H1 (cell line): ENCODE measurements at places on chromosomes 1 and 21.
A peak's percentile ranks its signal among the peaks of the same experiment; 100 is the strongest.

- H3K27ac ChIP-seq, result no peak overlapping the region
- no peak overlapping the region for H3K4me3 ChIP-seq
- peaks cover 2% of the 10 kb centered on the region; the same call in 1 of the 2 replicates for H3K36me3 ChIP-seq
- no peak for DNase-seq
- H3K27me3 ChIP-seq, result no peaks in the 10 kb centered on the region
Measured at GRCh38 chr1:25973610-25974321, 24.1 kb downstream of the PAFAH2 start.

- no peak for DNase-seq
- H3K27me3 ChIP-seq, result peaks cover 2% of the 10 kb centered on the region
- peaks cover 7% of the 10 kb centered on the region for H3K4me1 ChIP-seq
- H3K36me3 ChIP-seq, result no peaks in the 10 kb centered on the region
Measured at GRCh38 chr1:201171063-201172036, 17.1 kb upstream of the TMEM9 start.

DNA sequence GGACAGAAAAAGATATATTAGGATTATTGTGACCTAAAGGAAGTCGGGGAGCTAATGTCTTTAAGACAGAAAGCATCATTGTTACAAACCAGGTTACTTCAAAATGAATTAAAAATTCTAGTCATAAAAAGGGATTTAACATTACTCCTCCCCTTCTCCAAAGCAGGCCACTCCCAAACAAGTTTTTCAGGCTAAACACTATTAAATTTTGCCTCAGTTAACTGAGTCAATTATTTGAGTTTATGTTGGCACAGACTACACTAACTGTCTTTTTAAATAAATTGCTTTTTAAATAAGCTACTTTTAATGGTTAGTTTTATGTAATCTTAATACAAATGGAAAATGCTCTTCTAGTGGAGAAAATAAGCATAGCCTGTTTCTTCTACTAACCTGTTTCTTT, 395.0 kb upstream of the DUSP10 start:
- H3K27ac ChIP-seq, result no peak overlapping the region
- DNase-seq, result no peak
- H3K4me3 ChIP-seq, result no peak overlapping the region
- H3K36me3 ChIP-seq, result no peaks in the 10 kb centered on the region

- H3K27ac ChIP-seq, result peak within 1 kb of the TSS; percentile 86
- H3K36me3 ChIP-seq, result no peaks in the 10 kb centered on the region; the same call in 1 of the 2 replicates
- H3K4me3 ChIP-seq, result peak within 1 kb of the TSS; percentile 97
- peak; percentile 98 for DNase-seq
Measured at GRCh38 chr1:156082309-156083091, at the start of gene MEX3A. Gene MEX3A, minus strand, starts transcription at chr1:156082465. Its CDS starts 467 bp downstream, at chr1:156081998.

DNA sequence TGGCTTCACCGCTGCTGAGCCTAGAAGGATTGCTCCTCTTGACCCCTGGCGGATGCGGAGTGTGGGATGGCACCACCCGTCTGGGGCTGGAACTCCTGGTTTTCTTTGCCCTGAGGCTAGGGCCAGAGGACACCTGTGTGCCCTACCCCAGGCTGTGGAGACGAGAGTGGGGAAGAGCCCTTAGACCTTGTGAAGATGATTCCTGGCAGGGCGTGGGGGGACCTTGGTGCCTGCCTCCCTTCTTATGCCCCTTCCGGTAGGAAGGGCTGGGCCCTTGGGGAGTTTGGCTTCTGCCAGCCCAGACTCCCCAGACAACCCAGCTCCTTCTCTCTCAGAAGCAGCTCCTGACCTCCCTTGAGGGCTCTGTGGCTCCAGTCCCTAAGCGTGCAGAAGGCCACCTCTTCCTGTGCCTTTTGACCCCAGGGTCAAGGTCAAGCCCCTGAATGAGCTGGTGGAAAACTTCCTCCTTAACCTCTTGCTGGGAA, 891 bp downstream of the RPS6KA1 start:
- peaks cover 17% of the 10 kb centered on the region for H3K4me1 ChIP-seq
- no peak overlapping the region for H3K27ac ChIP-seq
- H3K36me3 ChIP-seq, result no peaks in the 10 kb centered on the region
- H3K27me3 ChIP-seq, result no peaks in the 10 kb centered on the region
- peak overlapping the region; percentile 51 for H3K4me3 ChIP-seq

GRCh38 chr1:212067787-212068186, 32.2 kb downstream of the DTL start:
- no peaks in the 10 kb centered on the region for H3K4me1 ChIP-seq
- no peak for DNase-seq
- peaks cover 69% of the 10 kb centered on the region for H3K36me3 ChIP-seq
- no peak overlapping the region for H3K4me3 ChIP-seq

DNA sequence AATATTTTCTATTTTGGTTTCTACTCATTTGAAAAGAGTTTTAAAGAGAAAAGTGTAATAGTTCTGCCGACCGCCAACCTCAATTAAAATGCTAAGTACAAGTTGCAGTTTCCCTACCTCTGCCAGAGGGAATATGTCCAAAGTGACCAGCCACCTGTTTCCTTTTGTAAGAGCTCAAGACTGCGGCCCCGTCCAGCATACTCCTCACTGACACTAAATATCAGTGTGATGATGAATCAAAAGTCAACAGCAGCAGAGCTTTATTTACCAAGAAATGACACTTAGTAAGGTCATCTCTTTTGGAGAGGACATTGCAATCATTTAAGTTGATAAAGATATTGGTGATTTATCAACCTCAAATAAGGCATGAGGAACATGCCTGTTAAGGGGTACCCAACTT, 57.4 kb upstream of the NRIP1 start:
- no peak overlapping the region for H3K27ac ChIP-seq
- H3K4me3 ChIP-seq, result no peak overlapping the region
- no peak for DNase-seq

DNA sequence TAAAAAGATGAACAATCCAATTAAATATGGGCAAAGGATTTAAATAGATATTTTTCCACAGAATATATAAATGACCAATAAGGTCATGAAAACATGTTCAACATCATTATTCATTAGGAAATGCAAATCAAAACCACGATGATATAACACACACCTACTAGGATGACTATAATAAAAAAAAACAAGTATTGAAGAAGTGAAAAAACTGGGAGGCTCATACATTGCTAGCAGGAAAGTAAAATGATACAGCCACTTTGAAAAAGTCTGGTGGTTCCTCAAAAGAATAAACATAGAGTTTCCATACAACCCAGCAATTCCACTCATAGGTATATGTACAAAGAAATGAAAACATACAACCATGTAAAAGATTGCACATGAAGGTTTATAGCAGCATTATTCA, 75.7 kb upstream of the RAB4A start:
- no peaks in the 10 kb centered on the region for H3K27me3 ChIP-seq
- no peak overlapping the region for H3K4me3 ChIP-seq
- H3K36me3 ChIP-seq, result no peaks in the 10 kb centered on the region
- DNase-seq, result no peak
- peaks cover 9% of the 10 kb centered on the region for H3K4me1 ChIP-seq

GRCh38 chr1:206430031-206430983, 40.0 kb upstream of the IKBKE start:
- H3K36me3 ChIP-seq, result no peaks in the 10 kb centered on the region; the same call in 1 of the 2 replicates
- H3K4me3 ChIP-seq, result no peak overlapping the region
- no peaks in the 10 kb centered on the region for H3K27me3 ChIP-seq
- DNase-seq, result no peak
- H3K4me1 ChIP-seq, result no peaks in the 10 kb centered on the region
- H3K27ac ChIP-seq, result no peak overlapping the region

DNA sequence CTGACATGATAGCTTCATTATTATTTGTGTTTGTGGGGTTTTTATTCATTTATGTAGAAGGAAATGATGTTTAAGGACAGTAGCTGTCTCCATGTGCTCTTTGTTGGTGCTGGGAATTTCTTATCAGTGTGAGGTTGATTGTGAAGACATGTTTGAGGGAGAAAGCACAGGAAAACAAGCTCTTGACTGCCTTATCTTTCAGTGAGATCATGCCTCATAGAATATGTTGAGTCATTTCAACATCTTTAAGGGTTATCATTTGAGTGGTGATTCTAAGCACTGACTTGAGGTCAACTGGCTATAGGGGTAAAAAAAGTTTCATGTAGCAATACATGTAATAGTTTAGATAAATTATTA, 405.1 kb upstream of the ADAMTS5 start:
- DNase-seq, result no peak
- H3K36me3 ChIP-seq, result no peaks in the 10 kb centered on the region
- peaks cover 6% of the 10 kb centered on the region; the same call in 1 of the 2 replicates for H3K4me1 ChIP-seq
- no peaks in the 10 kb centered on the region for H3K27me3 ChIP-seq
- no peak overlapping the region for H3K27ac ChIP-seq
- no peak overlapping the region for H3K4me3 ChIP-seq

DNA sequence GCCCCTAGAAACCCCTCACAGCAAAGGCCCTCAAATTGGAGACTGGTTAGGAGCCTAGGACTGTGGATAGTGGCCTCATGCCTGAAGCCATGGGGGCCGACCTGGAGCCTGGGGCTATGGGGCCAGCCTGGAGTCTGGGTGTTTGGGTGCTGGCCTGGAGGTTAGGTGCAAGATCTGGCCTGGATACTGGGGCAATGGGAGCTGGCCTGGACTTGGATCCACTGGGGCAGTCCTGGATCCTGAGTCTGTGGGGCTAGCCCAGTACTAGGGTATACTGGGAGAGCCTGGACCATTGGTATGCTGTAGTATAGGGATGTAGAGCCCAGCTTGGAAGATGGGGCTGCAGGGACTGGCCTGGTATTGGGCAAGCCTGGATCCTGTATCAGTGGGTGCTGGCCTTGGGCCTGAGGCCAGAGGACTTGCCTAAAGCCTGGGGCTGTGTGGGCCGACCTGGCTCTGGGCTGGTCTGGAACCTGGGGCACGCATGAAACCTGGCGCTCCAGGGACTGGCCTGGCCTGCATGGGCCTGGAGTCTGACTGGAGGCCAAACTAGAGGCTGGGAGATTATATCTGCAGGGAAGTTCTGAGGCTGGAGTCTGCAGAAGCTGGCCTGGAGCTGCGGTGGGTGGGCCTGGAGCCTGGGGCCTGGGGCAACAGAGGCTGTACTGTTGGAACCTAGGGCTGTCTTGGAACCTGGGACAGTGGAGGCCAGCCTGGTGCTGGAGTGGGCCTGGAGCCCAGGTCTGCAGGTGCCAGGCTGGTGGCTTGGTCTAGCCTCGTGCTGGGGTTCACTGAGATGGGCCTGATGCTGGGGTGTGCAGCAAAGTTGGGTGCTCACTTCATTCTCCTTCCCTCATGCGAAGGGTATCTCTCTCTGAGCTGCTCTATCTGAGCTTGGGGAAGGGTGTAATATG, 12.6 kb upstream of the DENND1B start:
- H3K27ac ChIP-seq, result no peak overlapping the region
- H3K36me3 ChIP-seq, result no peaks in the 10 kb centered on the region
- no peaks in the 10 kb centered on the region for H3K4me1 ChIP-seq
- no peak for DNase-seq

DNA sequence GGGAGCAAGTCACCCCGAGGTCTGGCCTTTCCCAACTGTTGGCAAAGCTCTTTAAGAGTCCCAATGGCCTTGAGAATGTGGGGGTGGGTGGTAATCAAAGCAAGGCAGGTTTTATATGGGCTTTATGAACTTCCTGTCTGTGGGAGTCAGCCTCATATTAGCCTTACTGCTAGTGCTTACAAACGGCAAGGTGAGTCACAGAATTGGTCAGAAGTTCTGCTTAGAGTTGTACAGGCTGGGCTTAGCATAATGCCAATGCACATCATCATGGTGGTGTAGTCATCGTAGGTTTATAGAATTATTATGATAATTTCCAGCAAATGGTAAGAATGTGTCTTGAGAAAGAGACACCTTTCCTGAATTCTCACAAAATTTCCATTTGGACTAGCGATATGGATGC, 192.7 kb upstream of the KIAA0040 start:
- no peaks in the 10 kb centered on the region for H3K4me1 ChIP-seq
- no peak overlapping the region for H3K4me3 ChIP-seq
- no peak for DNase-seq
- H3K36me3 ChIP-seq, result no peaks in the 10 kb centered on the region
- no peak overlapping the region for H3K27ac ChIP-seq
- no peaks in the 10 kb centered on the region for H3K27me3 ChIP-seq

GRCh38 chr1:211468595-211468994, 23.4 kb downstream of the RD3 start:
- DNase-seq, result no peak
- no peaks in the 10 kb centered on the region for H3K36me3 ChIP-seq
- H3K4me1 ChIP-seq, result peaks cover 4% of the 10 kb centered on the region; the same call in 1 of the 2 replicates
- no peak overlapping the region for H3K4me3 ChIP-seq

DNA sequence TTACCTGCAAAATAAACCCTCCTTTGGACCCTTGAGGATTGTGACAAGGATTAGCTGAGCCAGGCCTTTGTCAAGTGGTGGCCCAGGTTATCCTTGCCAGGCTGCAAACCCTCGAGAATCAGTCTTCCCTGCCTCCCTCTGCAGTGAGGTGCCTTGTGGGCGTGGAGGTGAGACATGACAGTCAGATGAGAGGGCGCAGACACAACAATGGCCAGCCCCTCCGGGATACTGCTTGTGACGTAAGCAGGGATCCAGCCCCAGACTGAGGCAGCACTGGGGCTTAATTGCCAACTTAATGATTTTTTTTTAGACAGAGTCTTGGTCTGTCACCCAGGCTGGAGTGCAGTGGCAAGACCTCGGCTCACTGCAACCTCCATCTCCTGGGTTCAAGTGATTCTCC, 104.6 kb downstream of the LAMC2 start:
- DNase-seq, result no peak
- no peak overlapping the region for H3K4me3 ChIP-seq
- no peaks in the 10 kb centered on the region for H3K27me3 ChIP-seq
- no peaks in the 10 kb centered on the region for H3K36me3 ChIP-seq

GRCh38 chr1:183195142-183195574, 9.1 kb downstream of the LAMC2 start:
- peaks cover 11% of the 10 kb centered on the region for H3K4me1 ChIP-seq
- H3K4me3 ChIP-seq, result no peak overlapping the region
- peak overlapping the region; percentile 9; the same call in 1 of the 2 replicates for H3K27ac ChIP-seq

- H3K27me3 ChIP-seq, result peaks cover 67% of the 10 kb centered on the region
- peaks cover 8% of the 10 kb centered on the region for H3K4me1 ChIP-seq
- no peak for DNase-seq
- H3K36me3 ChIP-seq, result no peaks in the 10 kb centered on the region
- peak overlapping the region; percentile 57 for H3K4me3 ChIP-seq
- H3K27ac ChIP-seq, result no peak overlapping the region
Measured at GRCh38 chr1:13513063-13513894, 524 bp downstream of the LRRC38 start.

- no peaks in the 10 kb centered on the region for H3K4me1 ChIP-seq
- H3K27ac ChIP-seq, result no peak overlapping the region
- DNase-seq, result no peak
Measured at GRCh38 chr1:54004481-54005049, 13.4 kb downstream of the LDLRAD1 start.

- H3K27me3 ChIP-seq, result no peaks in the 10 kb centered on the region
- H3K4me3 ChIP-seq, result no peak overlapping the region
- H3K4me1 ChIP-seq, result no peaks in the 10 kb centered on the region
- no peak overlapping the region for H3K27ac ChIP-seq
- DNase-seq, result no peak
- H3K36me3 ChIP-seq, result peaks cover 11% of the 10 kb centered on the region
Measured at GRCh38 chr1:214670098-214670497, 67.1 kb downstream of the CENPF start.

DNA sequence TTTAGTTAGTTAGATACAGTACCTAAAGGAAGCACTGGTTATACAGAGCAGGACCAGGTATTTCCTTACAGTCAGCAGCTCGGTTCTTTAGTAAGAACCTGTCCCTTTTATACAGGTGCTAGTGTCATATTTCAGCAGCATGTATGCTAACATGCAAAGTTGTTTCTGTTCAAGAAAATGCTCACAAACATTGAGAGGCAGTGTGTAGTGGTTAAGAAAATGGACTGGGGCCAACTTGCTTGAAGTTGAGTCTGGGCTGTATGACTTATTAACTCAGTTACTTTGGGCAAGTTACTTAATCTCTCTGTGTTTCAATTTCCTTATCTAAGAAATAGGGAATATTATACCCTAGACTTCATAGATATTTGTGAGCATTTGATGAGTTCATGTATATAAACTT, 31.1 kb downstream of the AK4 start:
- no peak overlapping the region for H3K4me3 ChIP-seq
- no peak overlapping the region for H3K27ac ChIP-seq
- H3K4me1 ChIP-seq, result peaks cover 17% of the 10 kb centered on the region
- no peak for DNase-seq
